ENCODE measurements at places on chromosomes 6 and 20.

GRCh38 chr20:49685809-49686208 lies 27.9 kb downstream of the B4GALT5 start:
- no peak for DNase-seq

DNA sequence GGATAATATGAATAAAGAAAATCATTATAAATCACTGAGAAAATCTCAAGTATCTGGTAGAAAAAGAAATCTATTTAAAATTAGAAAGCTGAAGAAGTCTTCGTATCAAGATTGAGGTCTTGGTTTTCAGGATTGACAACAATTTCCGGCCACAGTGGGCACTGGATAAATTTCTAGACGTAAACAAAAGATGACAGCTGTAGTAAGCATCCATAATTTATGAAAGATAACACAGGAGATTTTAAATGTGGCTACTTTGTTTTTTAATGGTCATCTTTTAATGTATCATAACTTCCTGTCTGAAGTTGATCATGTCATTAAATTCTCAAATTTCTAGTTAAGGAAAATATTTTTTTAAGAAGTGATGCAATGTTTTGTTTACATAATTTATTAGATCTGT lies 444.2 kb downstream of the HTR1B start:
- DNase-seq, result no peak

GRCh38 chr6:167907837-167908681 lies 81.3 kb downstream of the AFDN start:
- DNase-seq, result no peak

DNA sequence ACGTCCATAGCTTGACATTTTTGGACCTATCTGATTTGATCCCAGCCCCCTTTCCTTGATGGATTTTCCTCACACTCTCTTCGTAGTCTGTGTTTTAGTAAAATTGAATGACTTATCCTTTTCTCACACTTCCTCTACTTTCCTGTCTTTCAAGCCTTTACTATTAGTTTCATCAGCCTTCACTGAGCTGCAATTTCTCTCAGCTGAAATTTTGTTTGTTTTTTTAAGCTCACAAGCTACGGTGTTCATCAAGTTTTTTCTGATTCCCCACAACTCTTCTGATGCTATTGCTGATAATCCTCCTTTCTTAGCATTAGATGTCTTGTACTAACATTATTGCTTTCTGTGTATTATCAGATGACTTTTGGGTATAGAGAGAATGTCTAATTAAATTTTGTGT lies 263.7 kb downstream of the TBX18 start:
- no peak for DNase-seq

- DNase-seq, result no peak
These were observed 238.5 kb upstream of the HS3ST5 start for GRCh38 chr6:114581293-114581692.
